CD4-positive, alpha-beta T cell treated with Interleukin-6 for 4 hours (primary cell): ENCODE measurements at places on chromosomes 4 and X.

- no peak for DNase-seq
Observed at GRCh38 chrX:1545776-1546408, 8.9 kb upstream of the P2RY8 start.

GRCh38 chr4:85756938-85757337, 282.0 kb downstream of the ARHGAP24 start:
- no peak for DNase-seq

- no peak for DNase-seq
Observed at GRCh38 chr4:174427571-174428140, 94.6 kb downstream of the HPGD start.

DNA sequence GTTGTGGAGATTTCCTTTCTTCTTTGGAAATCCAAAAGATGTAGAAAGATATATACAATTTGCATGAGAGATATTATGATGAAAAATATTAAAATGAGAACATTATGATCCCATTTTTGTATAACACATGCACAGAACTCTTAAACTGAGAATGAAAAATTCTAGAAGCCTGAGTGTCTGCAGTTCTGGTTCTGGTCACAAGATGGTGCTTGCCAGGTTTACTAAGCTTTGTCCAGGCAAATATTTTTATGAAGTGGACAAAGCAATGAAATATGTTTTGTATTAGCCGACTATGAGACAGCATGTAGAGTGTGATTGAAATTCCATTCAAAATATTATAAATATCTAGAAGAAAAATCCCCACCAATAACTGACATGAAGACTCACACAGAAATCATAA, 2.2 kb downstream of the PWWP3B start:
- DNase-seq = no peak

DNA sequence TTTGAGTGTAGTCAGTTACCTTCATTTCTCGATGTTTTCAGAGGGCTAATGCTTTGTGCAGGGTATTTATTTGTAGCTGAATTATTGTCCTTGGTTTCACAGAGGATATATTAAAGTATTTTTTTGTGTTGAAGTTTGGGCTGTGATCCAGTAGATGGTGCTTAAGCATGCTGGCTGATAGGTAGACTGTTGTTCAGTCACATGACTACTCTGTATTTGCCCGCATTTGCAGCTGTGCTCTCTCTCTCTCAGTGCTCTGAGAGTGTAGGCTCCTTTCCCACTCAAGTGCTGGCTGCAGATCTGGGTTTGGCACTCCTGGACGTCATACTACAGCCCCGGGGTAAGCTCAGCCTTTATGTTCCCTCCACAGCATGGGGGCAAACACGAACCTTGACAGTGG, 21.7 kb downstream of the RAB40AL start:
- no peak for DNase-seq

DNA sequence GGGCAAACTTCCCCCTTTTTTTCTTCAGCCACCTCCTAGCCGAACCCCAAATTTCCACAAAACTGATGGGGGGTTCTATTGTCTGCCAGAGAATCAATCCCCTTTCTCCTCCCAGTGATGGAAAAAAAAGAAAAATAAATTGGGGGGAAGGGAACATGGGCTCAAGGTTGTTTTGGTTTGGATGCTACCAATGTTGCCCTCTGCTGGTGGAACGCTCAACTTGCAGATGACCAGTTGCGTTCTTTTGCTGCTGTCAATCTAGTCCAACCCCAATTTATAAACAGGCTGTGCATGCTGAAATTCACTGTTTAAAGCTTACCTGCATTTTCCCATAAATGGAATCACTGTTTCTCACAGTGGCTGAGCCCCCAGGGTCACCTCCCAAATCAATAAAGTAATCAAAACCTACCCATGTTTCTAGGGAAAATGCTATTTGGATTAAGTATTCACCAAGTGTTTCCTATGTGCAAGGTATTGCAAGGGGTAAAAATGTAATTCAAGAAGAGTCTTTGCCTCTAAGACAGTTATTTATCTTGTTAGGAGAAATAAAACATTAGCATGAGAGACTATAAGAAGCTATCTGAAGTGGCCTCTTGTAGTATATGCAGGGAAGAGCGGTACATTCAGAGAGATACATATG, 116.7 kb upstream of the TMEM164 start:
- peak; percentile 33 for DNase-seq

- DNase-seq = no peak
Observed at GRCh38 chrX:70007946-70008345, 41.8 kb downstream of the AWAT2 start.

DNA sequence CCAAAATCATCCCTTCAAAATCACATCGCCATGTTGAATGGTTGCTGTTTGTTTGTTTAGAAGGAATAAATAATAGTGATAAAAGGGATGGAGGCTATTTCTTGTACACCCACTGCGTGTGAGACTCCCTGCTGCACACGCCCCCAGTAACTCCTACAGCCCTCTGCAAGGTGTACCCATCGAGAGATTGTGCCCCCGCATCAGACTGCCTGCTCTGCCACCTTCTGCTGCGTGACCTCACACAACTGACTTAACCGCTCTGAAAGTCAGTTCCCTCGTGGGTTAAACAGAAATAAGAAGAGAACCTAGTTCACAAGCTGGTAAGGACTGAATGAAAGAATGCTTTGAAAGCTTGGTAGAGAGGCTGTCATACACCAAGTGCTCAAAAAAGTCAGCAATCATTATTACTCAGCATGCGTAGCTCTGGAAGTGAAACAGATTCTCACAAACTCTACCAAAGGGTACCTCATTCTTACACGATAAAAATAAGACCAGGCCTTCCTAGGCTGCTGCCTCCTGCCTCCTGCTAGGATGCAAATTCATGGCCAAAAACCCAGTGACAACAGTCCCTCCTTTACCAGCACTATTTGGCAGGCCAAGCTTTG, 147.1 kb downstream of the CPEB2 start:
- DNase-seq = no peak

GRCh38 chr4:11739992-11740391, 311.3 kb upstream of the HS3ST1 start:
- DNase-seq = no peak

GRCh38 chrX:9947131-9947794, 19.9 kb upstream of the CLDN34 start:
- DNase-seq = no peak

- DNase-seq = no peak
Observed at GRCh38 chrX:40684092-40684491, 36.7 kb upstream of the CXorf38 start.

GRCh38 chrX:136272325-136272724, 21.1 kb upstream of the MAP7D3 start:
- DNase-seq = no peak

GRCh38 chr4:173666-174314, 49.5 kb downstream of the ZNF718 start:
- no peak for DNase-seq
